ENCODE measurements at places on chromosomes 5 and 9. TPM values are rescaled to one million over a fixed set of nuclear protein-coding genes. Genes with fewer than 3 reads are reported as not detected.

GRCh38 chr9:32468740-32469139, 57.3 kb downstream of the RIGI start:
- peak; percentile 8 for DNase-seq

GRCh38 chr5:124054564-124054963, 542.6 kb downstream of the CSNK1G3 start:
- no peak for DNase-seq

LSM11 gene
- total RNA-seq, result 5.6 TPM

DNA sequence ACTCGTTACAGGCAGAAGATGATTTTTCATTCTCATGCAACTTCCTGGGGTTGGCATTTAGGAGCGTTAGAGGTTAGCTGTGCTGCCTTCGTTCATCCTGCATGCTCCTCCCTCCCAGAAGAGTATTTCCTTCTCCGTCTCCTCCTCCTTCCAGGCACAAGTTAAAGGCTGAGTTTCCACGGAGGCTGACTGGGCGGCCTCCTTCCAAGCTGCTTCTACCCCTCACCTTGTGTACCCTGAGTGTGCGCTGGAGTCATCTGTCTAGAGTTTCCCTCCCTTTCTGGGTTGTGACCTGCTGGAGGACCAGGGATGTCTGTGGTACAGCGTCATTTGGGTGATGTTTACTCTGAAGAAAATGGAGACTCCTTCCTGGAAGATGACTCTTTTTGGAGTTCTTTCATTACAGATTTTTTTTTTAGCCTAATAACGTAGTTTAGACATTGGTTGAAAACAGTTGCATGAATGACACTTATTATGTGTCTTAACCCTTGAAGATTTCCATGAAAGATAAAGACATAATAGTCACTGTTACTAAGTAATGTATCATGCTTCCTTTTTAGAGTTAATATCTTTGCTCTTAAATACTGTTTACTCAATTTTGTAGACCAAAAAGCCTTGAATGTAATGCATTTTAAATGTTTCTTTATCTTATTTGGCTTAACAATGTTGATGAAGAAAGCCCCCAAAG, 146.9 kb downstream of the TENT4A start:
- DNase-seq, result no peak

SHOC1 gene
- total RNA-seq, result under 0.01 TPM

GRCh38 chr9:129140397-129141065, 29.3 kb downstream of the PTPA start:
- DNase-seq, result peak; percentile 67

DNA sequence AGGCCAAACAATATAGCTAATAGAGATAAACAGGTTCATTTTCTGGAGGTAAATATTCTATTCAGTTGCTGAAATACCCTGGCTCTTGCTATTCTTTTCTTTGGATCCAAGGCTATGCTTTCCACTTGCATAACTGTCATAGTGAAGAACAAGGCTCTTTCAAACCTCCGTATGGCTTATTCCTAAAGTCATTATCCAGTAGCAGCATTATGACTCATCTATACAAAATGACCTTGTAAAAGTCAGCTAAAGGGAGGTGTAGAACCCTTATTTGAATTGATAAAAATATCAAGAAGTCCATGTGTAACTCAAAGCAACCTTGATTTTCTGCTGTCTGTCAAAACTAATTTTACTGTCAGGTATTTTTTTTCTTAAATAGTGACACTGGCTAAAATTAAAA, 447.8 kb downstream of the PLK2 start:
- no peak for DNase-seq

DNA sequence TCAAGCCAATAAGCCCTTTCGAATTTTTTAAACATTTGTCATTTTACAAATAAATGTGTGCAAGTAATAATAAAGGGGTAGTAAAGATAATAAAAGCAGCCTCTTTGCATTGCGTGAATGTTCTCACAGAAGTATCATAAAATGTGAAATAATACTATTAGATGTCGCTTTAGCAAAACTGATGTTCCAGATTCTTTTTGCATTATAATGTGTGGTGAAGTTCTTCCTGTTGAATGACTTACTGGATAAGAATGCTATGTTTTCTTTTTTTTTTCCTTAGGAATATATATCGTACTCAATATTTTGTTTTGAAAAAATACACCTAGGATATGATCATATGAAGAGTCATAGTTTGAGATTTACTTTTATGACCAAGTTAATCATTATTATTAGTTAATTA, 85.2 kb upstream of the CDH12 start:
- peak; percentile 1 for DNase-seq
